ENCODE measurements at places on chromosomes 12 and 14. TPM values are rescaled to one million over a fixed set of nuclear protein-coding genes. Genes with fewer than 3 reads are reported as not detected.

DNA sequence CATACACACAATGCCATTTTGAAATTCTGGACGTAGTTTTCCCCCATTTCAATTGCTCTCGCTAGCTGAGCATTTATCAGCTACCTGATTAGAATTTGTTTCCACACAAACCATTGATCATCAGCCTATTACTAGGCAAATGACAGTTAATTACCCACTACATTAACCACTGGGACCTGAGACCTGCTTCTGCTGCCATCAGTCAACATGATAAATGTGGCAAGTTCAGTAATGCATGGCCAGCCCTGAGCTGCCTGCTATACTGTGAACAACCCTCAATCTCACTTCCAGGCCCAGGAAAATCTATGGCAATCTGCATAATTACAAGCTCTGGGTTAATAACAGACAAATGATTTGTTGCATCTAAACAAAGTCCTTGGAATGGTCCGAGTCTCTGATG, 43.5 kb downstream of the LMO3 start:
- no peaks in the 10 kb centered on the region for H3K27me3 ChIP-seq
- no peak for DNase-seq
- H3K27ac ChIP-seq: no peak overlapping the region

- no peaks in the 10 kb centered on the region for H3K36me3 ChIP-seq
- H3K27me3 ChIP-seq: no peaks in the 10 kb centered on the region
- peaks cover 9% of the 10 kb centered on the region for H3K4me1 ChIP-seq
- no peak for DNase-seq
Measured at GRCh38 chr12:76568130-76568529, 8.6 kb upstream of the OSBPL8 start.

GRCh38 chr14:87667659-87668058, 325.3 kb downstream of the GALC start:
- no peaks in the 10 kb centered on the region for H3K4me1 ChIP-seq
- no peak overlapping the region for H3K27ac ChIP-seq
- no peak for DNase-seq

GRCh38 chr12:67873355-67873754, 115.9 kb upstream of the IFNG-AS1 start:
- no peak overlapping the region for H3K27ac ChIP-seq
- H3K4me3 ChIP-seq: no peak overlapping the region
- H3K27me3 ChIP-seq: no peaks in the 10 kb centered on the region

DNA sequence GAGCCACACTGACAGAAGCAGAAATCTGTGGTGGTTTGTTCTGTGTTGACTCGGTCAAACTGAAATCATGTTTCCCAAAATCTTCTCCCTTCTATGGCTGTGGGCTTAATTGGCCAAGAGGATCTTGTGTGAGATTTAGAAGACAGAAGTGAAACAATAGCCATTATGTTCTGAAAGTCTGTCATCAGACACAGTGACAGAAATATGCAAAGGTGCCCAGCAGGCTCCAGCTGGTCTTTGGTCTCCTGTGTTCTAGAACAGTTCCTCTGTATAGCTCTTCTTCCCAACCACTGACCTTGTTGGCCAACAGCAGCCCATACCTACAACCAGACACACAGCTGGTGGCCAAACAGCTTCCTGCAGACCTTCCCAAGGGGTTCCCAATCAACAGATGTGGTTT, 25.0 kb upstream of the COCH start:
- H3K27me3 ChIP-seq: peaks cover 21% of the 10 kb centered on the region
- no peak overlapping the region for H3K4me3 ChIP-seq
- no peak overlapping the region for H3K27ac ChIP-seq
- no peak for DNase-seq

DNA sequence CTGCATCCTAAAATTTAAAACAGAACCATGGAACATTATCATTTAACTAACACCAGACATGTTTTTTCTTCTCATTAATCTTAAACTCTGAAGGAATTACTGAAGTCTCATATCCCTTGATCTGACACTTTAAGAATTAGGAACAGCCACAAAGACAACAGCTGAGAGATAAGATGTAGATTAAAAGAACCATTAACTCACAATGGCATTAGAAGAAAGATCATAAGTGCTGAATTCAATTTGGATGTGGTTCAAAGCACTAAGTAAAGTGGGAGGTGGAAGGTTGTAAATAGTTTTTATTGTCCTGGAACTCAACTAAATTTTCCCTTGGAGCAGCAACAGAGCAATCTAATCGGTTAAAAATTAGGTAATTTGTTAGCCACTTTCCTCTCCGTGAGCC, 199.0 kb upstream of the ATP2B1 start:
- no peaks in the 10 kb centered on the region for H3K36me3 ChIP-seq
- no peak overlapping the region for H3K4me3 ChIP-seq
- no peaks in the 10 kb centered on the region for H3K4me1 ChIP-seq
- H3K27me3 ChIP-seq: peaks cover 2% of the 10 kb centered on the region
- no peak overlapping the region for H3K27ac ChIP-seq

DNA sequence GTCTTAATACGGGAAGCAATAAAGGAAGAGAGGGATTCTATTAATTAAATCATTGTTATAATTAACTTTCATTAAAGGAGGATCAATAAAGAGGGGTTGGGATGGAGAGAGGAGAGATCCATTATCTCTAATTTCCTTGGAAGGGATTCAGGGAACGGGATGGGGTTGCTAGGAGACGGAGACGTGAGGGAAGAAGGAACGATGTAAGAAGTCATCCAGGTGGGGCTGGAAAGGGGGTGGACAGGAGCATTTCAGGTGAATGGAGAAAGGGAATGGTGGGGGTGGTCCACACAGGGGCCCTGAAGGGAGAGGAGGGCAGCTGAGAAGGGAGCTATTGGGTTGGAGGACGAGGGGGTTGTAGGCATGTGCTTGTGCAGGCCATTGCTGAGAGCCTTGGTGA, 17.2 kb downstream of the CALCOCO1 start:
- H3K27me3 ChIP-seq: peaks cover 24% of the 10 kb centered on the region
- no peaks in the 10 kb centered on the region for H3K4me1 ChIP-seq
- no peaks in the 10 kb centered on the region for H3K36me3 ChIP-seq
- DNase-seq: no peak
- no peak overlapping the region for H3K4me3 ChIP-seq
- H3K27ac ChIP-seq: no peak overlapping the region

DNA sequence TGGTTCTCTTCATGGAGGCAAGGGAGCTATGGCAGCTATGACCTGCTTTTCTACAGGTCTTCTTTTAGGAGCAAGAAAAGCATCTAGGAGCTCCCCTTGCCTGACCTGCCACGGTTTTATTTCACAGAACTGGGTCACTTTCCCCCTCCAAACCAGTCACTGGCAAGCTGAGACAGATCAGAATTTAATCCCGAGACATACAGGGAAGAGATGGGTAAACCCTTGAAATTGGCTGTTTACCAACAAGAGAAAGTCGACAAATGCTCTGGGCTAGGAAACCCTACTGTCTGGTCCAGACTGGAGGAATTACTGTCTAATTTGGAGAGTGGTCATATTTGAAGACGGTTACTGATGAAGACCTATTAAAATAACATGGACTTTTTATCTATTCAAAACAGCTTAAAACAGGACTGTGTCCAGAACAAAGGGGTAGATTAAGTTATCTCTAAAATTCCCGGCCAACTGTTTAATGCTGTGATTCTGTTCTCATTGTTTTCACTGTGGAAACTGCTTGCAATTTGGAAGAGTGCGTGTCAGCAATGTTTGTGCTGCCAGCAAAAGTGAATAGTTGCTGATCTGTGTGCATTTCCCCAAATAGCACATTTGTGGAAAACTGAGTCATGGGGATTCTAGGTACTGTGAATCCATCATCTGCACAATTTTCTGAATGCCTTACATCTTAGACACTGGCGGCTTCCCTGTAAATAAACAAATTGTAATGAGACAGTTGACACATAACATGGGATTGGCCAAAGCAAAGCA, 73.4 kb upstream of the EEA1 start:
- no peak for DNase-seq
- no peaks in the 10 kb centered on the region for H3K36me3 ChIP-seq
- H3K27ac ChIP-seq: no peak overlapping the region
- H3K4me1 ChIP-seq: peaks cover 6% of the 10 kb centered on the region

- no peaks in the 10 kb centered on the region for H3K36me3 ChIP-seq
- no peak overlapping the region for H3K4me3 ChIP-seq
- no peaks in the 10 kb centered on the region for H3K27me3 ChIP-seq
- H3K27ac ChIP-seq: no peak overlapping the region
- DNase-seq: no peak
Measured at GRCh38 chr14:86954623-86955022, 1038.4 kb downstream of the GALC start.

DNA sequence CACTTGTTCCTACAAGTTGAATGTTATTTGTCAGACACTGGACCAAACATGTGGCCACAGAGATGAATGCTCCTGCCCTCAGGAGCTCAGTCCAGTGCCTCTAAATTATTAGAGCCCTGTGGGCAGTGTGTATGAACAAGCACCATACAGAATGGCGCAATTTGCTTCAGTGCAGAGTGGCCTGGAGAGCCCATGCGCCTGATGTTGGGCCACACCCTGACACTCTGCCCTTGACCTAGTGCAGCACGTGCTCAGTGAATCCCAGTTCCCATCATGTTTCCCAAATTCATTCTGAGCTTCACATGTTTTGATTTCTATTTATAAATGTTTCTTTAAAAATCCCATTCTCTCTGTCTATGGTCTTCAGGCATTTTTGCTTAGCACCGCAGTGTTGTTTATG, 116.8 kb downstream of the PRMT8 start:
- no peaks in the 10 kb centered on the region for H3K4me1 ChIP-seq
- no peak overlapping the region for H3K27ac ChIP-seq
- DNase-seq: no peak
- H3K27me3 ChIP-seq: peaks cover 23% of the 10 kb centered on the region
- no peak overlapping the region for H3K4me3 ChIP-seq
- H3K36me3 ChIP-seq: peaks cover 15% of the 10 kb centered on the region

DNA sequence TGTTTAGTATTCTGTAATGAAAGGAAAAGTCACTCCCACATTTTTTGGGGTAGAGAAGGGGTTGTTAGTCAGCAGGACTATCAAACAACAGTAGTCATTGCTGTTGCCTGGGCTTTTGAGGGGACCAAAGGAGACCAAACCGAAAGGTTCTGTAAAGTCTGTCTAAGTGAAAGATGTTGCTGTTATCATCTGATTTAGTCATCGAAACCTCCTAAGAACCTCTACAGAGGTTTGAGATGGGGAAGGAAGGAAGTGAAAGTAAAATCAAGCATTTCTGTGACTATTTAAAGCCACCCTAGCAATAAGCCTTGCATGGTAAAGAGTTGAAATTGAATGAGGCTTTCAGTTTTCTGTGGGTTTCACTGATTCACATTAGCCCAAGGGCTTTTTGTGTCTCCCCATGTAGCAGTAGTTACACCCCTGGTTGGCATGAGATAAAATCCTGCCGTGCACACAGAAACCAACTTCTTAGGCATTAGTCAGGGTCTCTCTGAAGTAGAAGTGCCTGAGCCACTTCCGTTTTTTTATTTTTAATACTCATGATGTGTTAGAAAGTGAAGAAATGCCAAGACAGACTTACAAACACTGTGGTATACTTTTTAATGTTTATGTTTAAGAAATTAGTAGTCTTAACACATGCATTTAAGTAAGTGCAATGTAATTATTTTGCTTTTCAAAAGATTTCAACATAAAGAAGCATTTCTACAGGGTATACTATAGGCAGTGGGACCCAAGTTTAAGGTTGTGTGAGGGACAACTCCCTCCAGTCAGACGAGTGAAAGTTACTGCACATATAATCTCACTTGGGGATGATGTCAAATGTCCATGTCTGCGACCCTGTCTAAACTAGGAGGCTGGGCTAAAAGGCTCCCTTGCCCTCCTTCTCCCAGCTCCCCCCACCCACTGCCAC, 50.4 kb downstream of the DYRK2 start:
- DNase-seq: peak; percentile 56
- peaks cover 50% of the 10 kb centered on the region for H3K27me3 ChIP-seq
- H3K4me3 ChIP-seq: no peak overlapping the region
- peak overlapping the region; percentile 55 for H3K27ac ChIP-seq
- peaks cover 46% of the 10 kb centered on the region for H3K4me1 ChIP-seq

DNA sequence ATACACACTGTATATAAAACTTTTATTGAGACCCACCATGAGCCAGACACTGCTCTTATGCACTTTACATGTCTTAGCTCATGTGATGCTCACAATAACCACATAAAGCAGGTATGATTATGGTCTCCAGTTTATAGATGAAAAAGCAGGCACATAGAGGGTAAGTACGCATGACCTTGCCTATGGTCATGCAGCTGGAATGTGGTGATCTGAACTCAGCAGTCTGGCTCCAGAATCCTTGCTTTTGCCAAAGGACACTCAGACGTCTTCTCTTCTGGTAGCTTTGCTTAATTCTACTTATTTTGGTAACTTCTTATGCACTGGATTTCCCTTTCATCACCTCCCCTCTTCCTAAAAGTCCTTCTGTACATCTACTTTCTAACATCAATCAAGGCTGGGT, 103.3 kb upstream of the CRY1 start:
- peaks cover 3% of the 10 kb centered on the region for H3K4me1 ChIP-seq
- DNase-seq: no peak
- peaks cover 13% of the 10 kb centered on the region for H3K27me3 ChIP-seq
- H3K4me3 ChIP-seq: no peak overlapping the region
- H3K36me3 ChIP-seq: no peaks in the 10 kb centered on the region

PNN gene
- 115 TPM for total RNA-seq

TOMM20L gene
- total RNA-seq: not detected

SLC10A1 gene
- total RNA-seq: not detected

AJUBA gene
- 1.5 TPM for total RNA-seq

Measured in activated T-helper 2 cell treated with anti-CD3 and anti-CD28 coated beads, Interferon-gamma antibody, Interleukin-2, Interleukin-4, amounts not matched to agents 10 μg/mL and 5 μg/mL and 100 μg/mL, durations not matched to agents 14 hours and 24 hours and 36 hours (primary cell).